ENCODE measurements at places on chromosomes 1 and 21.

DNA sequence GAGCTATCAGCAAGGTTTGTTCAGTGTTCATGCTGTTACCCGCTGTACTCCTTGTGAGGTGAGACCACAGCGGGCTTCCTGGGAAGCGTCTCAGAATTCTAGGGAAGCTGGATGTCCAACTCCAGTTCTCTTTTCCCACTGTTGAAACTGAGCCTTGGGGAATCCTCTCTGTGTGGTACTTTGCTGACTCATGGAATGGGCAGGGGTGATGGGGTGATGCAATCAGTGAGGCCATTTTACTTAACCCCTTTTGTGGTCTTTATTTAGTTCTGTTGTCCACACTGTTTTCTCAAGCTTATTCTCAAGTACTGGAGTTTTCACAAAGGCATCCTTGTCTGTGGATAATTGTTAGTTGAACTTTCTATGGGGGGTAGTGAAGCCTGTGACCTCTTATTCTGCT is 42.6 kb downstream of the ACKR1 start:
- DNase-seq: no peak

- no peak for DNase-seq
Measured at GRCh38 chr1:119475866-119476439, 31.1 kb upstream of the HSD3B1 start.

GRCh38 chr21:29193901-29194300 is 63.5 kb downstream of the MAP3K7CL start:
- DNase-seq: no peak

GRCh38 chr1:109475261-109475660 is 8.4 kb upstream of the ATXN7L2 start:
- DNase-seq: no peak

GRCh38 chr1:21381354-21381753 is 58.6 kb upstream of the NBPF3 start:
- no peak for DNase-seq

GRCh38 chr1:32893198-32894018 is 7.1 kb downstream of the HPCA start:
- no peak for DNase-seq

DNA sequence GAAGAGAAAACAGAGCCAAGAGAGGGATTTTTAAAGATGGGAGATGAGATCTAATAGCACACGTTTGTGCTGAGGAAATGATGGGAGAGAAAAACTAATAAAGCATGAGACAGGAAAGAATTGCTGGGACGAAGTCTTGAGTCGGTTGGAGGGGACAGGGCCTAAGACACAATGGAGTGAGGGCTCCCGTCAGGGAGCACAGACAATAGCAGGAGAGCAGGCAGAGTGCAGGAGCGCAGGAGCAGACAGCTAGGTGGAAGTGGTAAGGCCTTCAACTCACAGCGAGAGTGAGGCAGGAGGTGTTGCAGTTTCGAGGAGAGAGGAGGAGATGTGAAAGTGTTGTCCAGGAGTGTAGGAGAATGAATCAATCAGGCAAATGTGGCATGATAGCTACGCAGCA is 59.9 kb upstream of the SOX13 start:
- no peak for DNase-seq

DNA sequence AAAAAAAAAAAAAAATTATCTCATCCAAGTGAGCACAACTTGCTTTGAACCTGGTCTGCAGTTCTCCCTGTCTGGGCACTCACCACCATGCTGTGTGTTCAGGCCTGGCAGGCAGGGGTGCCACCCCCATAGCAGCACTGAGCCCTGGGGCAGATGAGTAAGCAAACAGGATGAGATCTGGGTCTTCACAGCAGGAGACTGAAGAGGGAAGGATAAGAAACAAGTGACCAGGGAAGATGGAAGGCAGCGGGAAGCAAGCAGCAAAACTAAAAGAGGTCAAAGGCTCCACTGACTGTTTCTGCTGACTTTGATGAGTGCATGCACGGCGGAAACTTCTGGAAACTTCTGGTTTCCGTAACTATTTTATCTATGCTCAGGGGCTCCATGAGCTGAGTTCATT is 133.5 kb upstream of the SOD1 start:
- DNase-seq: no peak

DNA sequence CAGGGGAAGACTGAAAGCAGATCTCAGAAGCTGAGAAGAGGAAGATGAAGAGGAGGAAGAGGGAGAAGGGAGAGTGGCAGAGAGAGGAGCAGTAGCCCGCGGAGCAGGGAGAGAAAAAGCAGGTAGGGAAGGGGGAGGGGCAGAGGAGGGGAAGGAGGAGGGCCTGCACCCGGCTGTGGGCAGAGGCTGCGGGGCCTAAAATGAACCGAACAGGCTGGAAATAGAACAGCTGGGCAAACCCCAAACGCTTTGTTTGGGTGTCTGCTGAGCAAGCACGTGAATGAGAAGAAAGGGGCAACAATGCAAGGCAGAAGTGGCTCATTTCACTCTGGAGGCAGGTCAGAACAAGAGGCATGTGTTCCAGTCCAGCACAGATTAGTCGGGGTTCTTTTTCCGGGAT is 33.5 kb downstream of the KCNC4 start:
- DNase-seq: no peak

GRCh38 chr1:207832796-207833195 is 78.1 kb downstream of the CD34 start:
- DNase-seq: no peak

GRCh38 chr21:45769294-45769693 is 125.8 kb downstream of the PCBP3 start:
- no peak for DNase-seq

All from CMK (cell line).